ENCODE measurements at places on chromosomes 2 and 18.
A peak's percentile ranks its signal among the peaks of the same experiment; 100 is the strongest.

GRCh38 chr2:60644951-60645350, 91.5 kb upstream of the BCL11A start:
- no peak for DNase-seq

GRCh38 chr2:163630836-163631235, 105.0 kb downstream of the FIGN start:
- DNase-seq, result no peak

DNA sequence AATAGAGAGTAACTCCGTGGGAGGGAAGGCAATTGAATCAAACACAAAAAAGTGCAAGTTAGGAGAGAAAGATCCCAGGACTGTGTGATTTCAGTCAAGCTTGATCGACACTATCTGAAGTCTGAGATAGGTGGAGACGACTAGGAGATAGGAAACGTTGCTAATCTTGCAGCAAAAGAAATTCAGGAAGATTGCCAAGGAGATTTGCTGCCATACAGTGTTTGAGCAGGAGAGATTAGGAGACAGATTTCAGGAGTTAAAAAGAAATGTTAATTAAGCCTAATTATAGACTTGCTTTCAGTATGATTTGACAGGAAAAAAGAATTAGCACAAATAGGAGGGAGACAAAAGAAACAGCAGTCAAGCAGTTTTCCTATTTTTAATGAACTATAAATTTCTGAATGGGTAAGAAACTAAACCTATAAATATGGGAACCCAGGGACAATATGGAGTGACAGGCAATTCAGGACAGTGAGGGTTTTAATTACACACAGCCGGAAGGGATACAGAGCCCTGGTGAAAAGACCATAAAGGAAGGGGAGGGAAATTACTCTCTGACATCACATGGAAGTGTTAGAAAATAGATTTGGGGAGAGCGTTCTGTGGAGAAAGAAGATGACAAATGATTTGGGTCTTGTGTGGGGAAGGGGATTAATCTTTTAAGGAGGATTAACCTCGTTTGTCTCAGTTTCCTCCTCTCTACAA, 72.6 kb downstream of the SUCLG1 start:
- DNase-seq, result no peak

- DNase-seq, result no peak
Observed at GRCh38 chr2:127259355-127259754, 34.6 kb downstream of the ERCC3 start.

DNA sequence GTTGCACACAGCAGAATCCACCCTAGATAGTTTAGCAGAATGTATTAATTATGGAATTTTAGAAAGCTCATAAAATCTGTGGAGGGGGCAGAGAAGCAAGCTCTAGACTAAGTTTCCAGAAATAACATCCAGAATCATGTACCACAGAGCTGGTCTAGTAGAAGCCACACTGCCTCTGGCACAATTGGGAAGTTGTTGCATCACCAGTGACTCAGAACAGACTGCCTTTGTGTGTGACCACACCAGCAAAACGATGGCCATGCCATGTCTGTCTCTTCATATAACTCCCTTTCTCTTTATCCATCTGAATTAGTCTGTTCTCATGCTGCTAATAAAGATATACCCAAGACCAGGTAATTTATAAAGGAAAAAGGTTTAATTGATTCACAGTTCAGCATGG, 158.9 kb downstream of the CCDC148 start:
- DNase-seq, result peak; percentile 18

GRCh38 chr2:16713011-16713423, 47.4 kb upstream of the CYRIA start:
- DNase-seq, result no peak

- DNase-seq, result no peak
Observed at GRCh38 chr2:98731041-98731893, at the start of gene MGAT4A. TSS of gene MGAT4A (minus strand) at chr2:98731132. CDS start at chr2:98726332, 4,800 bp downstream.

- no peak for DNase-seq
Observed at GRCh38 chr2:147363181-147363580, 481.6 kb upstream of the ACVR2A start.

DNA sequence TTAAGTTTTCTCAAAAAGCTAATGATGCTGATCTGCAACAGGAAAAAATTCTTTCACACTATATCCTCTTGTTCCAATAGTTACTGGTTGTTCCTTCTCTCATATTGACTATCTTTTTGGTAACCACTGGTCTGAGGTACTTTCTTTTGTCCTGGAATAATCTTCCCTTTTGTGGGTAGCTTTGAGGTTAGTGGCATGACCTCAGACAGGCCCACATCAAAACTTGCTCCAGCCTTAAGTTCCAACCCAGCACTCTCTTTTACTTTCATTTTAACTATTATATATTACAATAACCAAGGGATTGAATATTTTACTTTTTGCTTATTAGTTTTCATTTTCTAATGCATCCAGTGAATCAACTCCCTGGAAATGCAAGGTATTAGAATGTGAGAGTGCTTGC, 9.5 kb downstream of the REG1A start:
- DNase-seq, result no peak

GRCh38 chr2:64931246-64932115, 57.7 kb upstream of the SLC1A4 start:
- DNase-seq, result no peak

DNA sequence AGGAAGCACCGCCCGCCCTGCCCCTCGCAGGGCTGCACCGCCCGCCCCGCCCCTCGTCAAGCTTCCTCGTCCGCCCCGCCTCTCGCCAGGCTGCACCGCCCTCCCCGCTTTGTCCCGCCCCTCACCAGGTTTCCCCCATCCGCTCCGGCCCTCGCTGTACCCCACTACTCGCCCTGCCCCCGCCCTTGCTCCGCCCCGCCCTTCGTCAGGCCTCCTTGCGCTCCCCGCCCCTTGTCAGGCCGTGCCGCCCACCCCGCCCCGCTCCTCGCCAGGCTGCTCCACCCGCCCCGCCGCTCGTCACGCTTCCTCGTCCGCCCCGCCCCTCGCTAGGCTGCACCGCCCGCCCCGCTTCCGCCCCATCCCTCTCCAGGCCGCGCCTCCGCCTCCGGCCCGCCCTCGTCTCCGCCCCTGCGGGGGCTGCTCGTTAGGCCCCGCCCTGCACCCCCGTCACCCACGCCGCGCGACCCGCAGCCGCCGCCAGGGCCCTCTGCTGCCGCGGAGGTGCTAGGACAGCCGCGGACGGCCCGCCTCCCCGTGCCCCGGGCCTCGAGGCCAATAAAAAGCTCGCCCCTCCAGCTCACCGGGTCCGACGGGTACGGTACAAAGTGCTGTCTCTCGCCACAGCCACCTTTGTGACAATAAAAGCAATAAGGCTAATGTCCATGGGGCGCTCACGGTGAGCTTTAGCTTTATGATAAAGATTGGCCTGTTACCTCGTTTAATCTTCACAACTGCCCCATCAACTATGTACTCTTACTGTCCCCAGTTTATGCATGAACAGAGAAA, 602 bp upstream of the DNPEP start:
- DNase-seq, result peak; percentile 92

GRCh38 chr2:159446201-159446600, 159.7 kb upstream of the WDSUB1 start:
- no peak for DNase-seq

Measured in brain microvascular endothelial cell (primary cell).